Occipital lobe (tissue), 3 donors: ENCODE measurements at places on chromosomes 3 and 15.

- DNase-seq = no peak
Measured at GRCh38 chr15:42131826-42132806, 24.3 kb downstream of the PLA2G4F start.

DNA sequence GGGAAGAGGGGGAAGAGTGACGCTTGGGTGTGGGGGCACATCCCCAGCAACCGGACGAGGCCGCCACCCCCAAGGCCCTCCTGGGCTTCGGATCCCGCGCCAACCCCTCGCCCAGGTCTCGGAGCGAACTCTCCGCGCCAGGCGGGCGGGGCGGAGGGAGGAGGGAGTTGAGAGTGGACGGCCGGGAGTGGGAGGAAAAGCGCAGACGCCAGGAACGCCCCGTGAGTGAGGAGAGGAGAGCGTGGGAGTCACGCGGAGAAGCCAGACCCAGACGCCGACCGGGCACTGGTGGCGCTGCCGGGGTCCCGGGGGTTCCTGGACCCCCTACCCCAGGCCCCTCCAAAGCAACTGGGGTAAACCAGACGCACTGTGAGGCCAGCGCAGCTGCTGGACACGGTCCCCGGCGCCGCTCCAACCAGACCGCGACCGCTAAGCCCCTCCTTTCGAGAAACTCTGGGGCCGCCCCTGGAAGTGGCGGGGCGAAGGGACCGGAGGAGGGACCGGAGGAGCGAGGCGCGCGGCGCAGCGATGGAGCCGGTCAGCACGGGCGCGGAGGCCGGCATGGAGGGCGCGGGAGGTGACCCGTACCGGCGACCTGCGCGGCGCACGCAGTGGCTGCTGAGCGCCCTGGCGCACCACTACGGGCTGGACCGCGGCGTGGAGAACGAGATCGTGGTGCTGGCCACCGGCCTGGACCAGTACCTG, at the start of gene EFCC1:
TSS of gene EFCC1 (plus strand) at position 204 of the 705 bp plus-strand sequence. CDS start at position 529, 325 bp downstream.
- DNase-seq = no peak

DNA sequence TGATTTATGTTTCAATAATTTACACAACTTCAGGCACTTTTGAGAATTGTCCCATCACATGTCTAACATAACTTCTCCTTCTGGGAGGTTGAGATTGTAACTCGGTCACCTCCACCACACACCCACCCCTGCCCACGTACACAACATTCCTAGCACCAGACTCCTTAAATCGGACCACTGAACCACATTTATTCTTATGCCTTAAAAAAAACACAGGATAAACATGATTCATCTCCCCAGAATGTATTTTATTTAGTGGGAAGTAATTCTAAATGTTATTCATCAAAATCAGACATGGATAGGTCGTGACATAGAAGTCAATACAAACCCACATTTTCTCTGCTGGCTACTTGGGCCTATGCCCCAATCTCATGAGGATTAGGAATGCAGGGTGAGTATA, 3.0 kb downstream of the SNTN start:
- no peak for DNase-seq

GRCh38 chr3:114427285-114428043, 133.6 kb downstream of the TIGIT start:
- DNase-seq = no peak

GRCh38 chr3:8507496-8507895, 5.9 kb downstream of the LMCD1 start:
- no peak for DNase-seq
